ENCODE measurements at places on chromosomes 12 and 14.

DNA sequence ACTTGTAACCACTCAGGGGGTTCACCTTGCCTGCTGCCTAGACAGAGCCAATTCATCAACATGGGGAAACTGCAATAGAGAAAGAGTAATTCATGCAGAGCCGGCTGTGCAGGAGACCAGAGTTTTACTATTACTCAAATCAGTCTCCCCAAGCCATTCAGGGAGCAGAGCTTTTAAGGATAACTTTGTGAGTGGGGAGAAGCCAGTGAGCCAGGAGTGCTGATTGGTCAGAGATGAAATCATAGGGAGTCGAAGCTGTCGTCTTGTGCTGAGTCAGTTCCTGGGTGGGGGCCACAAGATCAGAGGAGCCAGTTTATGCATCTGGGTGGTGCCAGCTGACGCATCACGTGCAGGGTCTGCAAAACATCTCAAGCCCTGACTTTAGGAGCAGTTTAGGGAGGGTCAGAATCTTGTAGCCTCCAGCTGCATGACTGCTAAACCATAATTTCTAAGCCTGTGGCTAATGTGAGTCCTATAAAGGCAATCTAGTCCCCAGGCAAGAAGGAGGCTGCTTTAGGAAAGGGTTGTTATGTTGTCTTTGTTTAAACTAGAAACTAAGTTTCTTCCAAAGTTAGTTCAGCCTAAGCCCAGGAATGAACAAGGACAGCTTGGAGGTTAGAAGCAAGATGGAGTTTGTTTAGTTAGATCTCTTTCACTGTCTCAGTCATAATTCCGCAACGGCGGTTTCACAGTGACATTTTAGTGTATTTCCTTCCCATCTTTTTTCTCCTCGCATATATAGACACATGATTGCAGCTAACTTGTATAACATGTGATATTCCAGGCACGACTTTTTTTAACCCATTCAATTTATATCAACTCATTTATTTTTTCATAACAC lies 68.9 kb upstream of the NCOR2 start:
- DNase-seq, result peak; percentile 50

- no peak for DNase-seq
Observed at GRCh38 chr12:130051900-130052299, 110.4 kb upstream of the FZD10 start.

DNA sequence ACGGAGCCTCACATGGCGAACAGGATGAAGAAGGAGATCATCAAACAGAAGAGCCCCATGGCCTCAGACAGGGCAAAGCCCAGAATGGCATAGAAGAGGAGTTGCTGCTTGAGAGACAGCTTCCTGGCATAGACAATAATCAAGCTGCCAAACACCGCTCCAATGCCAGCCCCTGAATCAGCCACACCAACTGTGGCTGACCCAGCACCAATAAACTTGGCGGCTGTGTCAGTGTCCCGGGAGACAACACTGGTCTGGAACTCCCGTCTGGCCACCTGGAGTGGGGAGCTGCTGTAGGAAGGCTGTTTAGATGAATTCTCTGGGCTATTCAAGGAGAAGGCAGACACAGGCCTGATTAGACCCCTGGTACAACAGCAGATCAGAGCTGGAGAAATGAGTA lies 100.1 kb downstream of the HEATR5A start:
- no peak for DNase-seq

DNA sequence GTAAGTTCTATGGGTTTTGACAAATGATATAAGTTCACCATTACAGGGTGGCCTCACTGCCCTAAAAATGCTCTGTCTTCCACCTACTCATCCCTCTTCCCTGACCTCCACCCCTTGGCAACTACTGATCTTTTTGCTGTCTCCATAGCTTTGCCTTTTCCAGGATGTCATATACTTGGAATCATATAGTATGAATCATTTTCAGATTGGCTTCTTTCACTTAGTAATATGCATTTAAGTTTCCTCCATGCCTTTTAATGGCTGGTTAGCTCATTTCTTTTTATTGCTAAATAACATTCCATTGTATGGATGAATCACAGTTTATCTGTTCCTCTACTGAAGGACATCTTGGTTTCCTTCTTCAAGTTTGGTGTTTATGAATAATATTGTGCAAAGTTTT lies 14.0 kb upstream of the PEX5 start:
- no peak for DNase-seq

- DNase-seq, result no peak
Observed at GRCh38 chr14:55062517-55063351, 11.3 kb downstream of the MAPK1IP1L start.

- no peak for DNase-seq
Observed at GRCh38 chr14:93977790-93978581, 1.6 kb upstream of the ASB2 start.

DNA sequence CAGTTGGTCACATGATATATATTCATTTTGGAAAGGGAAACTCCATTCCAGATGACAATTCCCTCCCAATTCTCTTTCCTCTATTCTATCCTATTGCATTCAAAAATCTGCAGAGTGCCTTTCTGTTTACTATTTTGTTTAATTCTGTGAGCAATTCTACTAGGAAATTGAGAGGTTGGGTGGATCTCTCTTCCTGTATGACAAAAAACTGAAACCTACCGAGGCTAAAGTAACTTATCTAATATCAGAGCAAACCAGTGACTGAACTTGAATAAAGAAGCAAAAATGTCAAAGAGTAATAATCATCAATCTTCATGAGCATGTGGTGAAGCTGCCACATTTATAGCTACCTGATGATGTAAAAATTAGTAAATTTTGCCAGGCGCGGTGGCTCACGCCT lies 16.6 kb upstream of the ACTN1 start:
- DNase-seq, result no peak

DNA sequence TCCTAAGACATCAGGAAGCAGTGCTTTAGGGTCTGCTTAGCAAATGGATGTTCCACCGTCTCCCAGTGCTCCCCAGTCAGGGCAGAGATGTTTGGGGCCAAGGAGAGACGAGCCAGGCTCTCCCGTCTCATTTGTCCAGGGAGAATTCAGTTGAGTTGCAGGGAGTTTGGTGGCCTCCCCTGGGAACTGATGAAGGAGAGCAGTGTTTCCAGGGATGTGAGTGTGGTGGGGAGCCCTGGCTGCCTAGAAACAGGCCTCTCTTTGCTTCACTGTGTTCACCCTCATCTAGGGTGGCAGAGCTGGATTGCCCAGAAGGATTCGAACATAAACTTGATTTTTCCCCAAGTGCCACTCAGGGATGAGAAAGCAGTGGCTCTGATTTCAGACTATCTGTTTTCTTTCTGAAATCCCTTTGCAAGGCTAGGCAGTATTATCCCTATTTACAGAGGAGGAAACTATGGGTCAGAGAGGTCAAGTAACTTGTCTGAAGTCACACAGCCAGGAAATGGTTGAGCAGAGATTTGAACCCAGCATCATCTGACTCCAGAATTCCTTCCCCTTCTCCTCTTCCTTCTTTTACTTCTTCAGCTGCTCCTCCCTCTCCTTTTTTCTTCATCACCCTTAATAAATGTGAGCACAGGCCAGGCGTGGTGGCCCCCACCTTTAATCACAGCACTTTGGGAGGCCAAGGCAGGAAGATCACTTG lies 6.6 kb downstream of the TPCN1 start:
- DNase-seq, result no peak

- DNase-seq, result peak; percentile 26
Observed at GRCh38 chr12:50062728-50063460, 5.5 kb downstream of the ASIC1 start.

DNA sequence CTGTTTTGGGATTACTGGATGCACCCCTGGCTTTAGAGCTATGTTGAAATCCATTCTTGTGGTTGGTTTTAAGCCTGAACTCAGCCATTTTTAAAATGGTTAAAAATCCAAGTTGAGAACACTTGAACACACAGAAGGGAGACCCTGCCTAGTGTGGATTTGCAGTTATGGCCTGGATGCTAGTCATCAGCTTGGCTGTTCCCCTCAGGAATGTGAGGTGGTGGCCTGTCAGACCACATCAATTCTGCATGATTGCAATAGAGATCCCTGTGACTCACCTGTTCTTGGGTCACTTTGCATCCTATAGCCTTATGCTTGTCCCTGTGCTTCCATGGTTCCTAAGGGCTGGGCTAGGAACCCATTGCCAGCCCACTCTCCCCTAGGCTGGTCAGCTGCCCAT lies 454.1 kb downstream of the ATP23 start:
- DNase-seq, result peak; percentile 59

DNA sequence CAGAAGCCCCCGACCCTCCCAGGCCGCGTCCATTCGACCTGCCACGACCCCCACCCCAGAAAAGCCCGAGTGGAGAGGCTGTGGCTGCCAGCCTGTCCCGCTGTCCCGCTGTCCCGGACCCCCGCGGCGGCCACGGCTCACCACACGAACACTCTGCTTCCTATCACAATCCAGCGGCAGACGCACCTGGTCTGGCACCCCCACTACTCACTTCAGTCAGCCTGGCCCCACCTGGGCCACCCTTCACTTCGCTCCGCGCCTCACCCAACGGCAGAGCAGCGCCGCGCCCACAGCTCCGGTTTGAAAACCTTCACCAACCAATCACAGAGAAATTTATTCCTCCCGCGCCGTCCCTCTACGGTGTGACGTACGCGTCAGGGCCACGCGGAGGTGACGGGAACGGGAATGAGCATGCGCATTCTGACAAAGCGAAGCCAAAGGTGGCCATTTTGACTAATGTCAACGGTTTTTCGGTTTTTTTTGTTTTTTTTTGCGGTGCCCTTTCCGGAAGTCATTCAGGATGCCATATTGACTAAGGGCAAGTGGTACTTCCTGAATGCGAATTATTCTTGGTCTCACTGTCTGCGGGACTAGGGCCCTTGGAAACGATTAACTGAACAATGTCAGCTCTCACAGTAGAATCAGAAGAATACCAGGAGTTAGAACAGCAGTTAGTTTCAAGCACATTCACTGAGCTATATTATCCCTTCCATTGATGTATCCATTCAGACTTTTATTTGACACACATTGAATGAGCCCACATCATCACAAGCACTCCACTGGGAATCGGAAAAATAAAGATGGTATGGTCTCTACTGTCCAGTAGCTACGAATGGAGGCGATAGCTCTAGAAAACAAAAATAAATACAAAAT lies at the start of gene RACGAP1:
RACGAP1 (minus strand) TSS at position 308 of the 873 bp plus-strand sequence. CDS start 8,779 bp downstream, outside the sequence.
- peak; percentile 98 for DNase-seq

DNA sequence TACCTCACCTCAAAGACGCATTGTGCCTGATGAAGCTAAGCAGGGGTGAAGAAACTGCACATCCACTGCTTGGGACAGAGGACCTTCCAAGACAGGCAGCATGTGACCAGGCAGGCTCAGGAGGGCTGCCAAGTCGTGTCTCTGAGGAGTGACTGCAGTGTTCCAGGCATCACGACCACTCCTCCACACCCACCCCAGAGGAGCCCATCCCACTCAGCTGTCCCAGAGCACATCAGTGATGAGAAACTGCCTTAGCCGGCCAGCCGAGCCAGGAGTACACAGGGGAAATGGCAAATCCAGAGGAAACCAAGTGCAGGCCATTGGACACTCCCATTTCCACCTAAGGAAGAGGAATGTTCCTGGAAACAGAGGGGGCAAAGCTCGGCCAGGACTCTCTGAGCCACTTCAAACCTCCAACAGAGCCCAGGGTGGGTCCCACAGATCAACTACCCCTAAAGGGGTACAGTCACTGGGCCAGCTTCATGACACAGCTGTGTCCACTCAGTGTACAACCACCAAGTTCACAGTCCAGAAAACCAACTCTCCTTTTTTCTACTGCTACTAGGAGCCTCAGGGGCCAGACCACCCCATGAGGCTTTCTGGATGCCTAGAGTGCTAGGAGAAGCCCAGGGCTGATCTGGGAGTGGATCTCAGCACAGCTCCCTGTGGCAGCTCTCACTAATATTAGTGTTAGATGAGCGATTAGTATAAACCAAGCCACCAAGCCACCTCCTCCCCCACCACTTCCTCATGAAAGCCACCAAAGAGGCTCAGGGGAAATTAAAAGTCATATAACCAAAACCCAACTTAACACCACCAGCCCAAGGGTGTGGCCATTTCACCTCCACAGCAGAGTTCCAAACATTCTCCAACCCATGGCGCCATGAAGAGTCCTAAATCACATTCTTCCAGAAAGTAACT lies 15.4 kb downstream of the PXN start:
- no peak for DNase-seq

DNA sequence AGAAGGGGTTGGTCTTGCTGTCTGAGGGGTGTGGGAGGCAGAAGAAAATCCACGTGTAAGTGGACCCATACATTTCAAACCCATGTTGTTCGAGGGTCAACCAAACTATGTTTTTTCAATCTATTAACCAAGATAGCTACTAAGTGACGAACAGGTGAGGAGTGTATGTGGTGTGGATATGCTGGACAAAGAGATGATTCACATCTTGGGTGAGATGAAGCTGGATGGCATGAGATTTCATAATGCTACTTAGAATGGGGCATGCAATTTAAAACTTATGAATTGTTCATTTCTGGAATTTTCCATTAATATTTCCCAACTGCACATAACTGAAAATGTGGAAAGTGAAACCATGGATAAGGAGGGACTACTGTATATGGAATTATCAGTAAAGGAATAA lies 17.9 kb upstream of the KTN1 start:
- no peak for DNase-seq

DNA sequence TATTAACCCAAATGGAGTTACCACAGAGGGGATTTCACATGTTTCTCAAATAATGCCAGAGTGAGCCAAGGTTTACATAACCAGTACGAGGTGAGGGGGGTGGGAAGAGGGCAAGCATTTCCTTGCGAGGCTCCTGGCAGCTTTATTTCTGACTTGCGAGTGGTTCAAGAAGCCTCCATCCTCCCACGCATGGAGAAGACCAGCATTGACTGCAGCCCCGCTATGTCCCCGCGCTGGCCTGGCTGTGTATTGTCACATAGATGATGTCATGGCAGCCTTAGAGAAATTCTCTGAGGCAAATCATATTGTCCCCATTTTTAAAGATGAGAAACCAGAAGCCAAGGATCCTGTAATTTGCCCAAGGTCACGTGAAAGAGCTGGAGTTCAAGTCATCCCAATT lies 188.2 kb downstream of the CACNA1C start:
- DNase-seq, result no peak

DNA sequence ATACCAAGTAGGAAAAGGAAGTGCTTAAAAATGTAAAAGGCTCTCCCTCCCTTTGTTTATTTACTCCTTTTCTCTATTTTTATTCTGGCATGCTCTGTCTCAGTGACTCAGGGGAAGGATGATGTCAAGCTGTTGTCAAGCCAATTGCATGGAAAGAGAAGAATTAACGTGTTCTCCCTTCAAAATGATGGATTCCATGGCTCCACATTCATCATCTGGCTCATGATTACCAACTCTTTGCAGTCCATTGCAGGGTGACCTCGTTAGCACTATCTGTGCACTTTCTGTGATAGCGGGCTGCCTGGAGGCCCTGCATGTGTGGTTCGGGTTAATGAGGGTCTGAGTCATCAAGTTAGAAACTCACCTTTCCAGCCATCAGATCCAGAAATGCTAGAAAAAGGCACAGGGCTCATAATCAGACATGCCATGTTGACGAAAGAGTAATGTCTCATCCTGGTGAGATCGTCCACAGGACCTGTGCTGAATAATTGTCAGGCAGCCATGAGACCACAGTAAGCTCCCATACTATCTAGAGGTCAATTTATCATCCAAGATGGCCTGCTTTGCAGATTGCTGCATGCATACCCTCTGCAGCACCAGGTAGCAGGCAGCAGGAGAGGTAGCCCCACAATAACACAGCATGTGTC lies 79.2 kb upstream of the BTG1 start:
- peak; percentile 58 for DNase-seq
